Endothelial cell (in vitro differentiated cells): ENCODE measurements at places on chromosomes 7 and 10.

- no peak for DNase-seq
Measured at GRCh38 chr7:121530227-121531174, 134.4 kb upstream of the FAM3C start.

DNA sequence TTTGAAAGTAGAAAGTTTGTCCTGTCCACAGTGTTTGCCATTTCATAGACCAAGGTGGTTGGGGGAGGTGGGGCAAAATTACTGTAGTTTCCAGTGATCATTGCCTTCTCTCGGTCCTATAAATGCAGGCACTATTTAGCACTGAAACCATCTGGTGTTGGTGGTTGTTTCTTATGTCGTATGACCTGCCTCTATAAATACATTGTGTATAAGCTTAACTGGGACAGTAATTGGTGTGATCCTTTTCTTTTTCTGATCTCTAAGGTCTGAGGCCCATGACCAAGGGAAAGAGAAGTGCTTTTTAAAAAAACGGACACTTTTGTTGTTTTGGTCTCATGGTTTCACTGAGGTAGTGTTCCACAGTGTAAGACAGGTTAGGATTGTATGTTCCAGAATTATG is 63.1 kb downstream of the AUTS2 start:
- DNase-seq = no peak

GRCh38 chr7:53191836-53192443 is 156.5 kb downstream of the POM121L12 start:
- peak; percentile 24 for DNase-seq

DNA sequence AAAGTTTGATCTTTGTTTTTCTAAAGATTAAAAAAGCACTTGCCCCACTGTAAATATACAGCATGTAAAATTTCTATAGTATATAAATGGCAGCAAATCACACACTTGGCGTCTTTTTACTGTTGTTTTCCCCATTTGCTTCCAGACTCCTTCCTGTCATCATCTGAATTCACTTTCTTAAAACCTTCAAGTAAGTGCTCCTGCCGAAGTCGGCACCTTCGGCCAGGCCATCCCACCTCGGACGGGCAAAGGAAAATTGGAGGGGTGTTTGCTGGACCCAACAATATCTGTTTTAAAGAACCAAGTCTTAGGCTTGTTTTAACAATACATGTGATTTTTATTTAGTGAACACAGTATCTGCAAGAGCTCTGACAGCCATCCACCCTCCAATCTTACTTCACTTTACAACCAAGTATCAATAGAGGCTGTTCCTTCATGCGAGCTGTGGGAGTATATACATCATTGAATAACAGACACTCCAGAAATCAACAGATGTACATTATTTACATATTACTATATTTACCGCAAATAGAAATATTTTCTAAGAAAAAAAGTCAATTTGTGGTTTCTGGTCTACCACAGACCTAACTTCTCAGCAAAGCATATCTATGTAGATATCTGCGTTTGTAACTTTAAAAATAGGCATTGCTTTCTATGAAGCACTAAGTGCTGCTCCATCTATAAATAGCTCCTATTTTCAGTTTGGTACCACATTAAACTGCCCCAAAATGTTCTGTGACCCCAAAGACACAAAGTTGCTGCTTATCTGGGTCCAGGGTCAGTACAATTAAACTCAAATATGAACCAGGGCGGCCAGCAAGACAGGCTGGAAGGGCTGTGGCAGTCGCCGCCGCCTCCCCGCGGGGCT is 110.7 kb downstream of the CYTH3 start:
- no peak for DNase-seq

DNA sequence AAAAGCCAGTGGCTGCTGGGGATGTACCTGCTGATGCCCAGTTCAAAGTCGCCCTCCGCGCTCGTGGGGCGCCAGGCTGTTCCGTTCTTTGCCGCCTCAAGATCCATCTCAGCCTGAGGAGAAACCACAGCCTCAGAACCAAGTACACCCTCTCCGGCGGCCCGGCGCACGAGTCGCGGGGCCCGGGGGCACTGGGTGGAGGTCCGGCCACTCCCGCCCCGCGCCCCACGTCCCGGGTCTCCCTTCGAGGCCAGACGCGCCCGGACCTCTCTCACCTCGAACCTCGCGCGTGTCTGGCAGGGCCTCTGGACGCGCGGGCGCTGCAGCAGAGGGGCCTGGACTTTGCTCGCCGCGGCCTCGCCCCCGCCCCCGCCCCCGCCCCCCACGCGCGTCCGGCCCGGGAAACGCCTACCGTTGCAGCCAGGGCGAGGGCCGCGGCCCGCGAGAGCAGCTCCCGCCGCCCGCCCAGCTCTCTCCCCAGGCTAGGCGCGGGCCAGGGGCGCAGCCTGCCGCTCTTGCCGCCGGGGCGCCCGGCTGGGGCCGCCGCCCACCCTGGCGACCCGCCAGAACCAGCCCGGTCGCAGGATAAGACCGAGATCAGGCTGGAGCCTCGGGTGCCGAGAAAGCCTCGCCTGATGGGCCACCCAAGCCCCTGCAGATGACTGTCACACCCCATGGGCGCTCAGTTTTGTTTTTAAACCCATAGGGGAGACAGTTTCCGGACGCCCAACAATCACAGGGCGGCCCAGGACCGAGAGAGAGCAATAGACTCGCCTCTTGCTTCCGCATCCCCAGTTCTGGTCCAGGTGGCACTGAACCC is at the start of gene ABCB4:
Gene ABCB4 (minus strand): TSS at position 322 of the 820 bp plus-strand sequence. CDS start 215 bp downstream, at position 107.
- no peak for DNase-seq

- DNase-seq = peak; percentile 33
Measured at GRCh38 chr7:65832281-65832680, 40.6 kb upstream of the VKORC1L1 start.

GRCh38 chr7:1748076-1748838 is 78.2 kb downstream of the ELFN1 start:
- DNase-seq = no peak

DNA sequence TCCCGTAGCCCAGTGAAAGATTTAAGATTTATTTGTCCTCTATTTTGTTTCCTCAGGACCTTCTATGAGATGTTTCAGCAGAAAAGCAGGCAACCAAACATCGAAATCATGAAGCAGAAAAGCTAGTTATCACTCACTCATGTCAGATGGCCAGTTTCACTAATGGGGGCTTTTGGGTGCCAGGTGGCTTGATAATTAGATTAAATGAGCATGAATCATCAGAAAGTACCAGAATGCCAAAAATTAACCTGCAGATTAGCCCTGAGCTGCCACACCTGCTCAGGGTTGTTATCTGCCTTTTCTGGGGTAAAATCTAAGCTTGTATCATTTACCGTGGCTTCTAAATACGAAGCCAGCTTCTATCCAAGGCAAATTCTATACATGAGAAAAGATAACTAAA is 1017.5 kb downstream of the XPNPEP1 start:
- no peak for DNase-seq

DNA sequence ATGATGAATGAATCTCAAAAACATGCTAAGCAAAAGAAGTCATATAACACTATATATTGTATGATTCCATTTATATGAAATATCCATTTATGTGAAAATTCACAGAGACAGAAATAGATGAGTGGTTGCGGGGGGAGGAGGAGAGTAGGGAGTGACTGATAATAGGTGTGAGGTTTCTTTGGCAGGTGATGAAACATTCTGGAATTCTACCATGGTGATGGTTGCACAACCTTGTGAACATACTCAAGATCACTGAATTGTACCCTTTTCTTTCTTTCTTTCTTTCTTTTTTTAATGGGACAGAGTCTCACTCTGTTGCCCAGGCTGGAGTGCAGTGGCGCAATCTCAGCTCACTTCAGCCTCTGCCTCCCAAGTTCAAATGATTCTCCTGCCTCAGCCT is 10.7 kb downstream of the SVOPL start:
- no peak for DNase-seq

DNA sequence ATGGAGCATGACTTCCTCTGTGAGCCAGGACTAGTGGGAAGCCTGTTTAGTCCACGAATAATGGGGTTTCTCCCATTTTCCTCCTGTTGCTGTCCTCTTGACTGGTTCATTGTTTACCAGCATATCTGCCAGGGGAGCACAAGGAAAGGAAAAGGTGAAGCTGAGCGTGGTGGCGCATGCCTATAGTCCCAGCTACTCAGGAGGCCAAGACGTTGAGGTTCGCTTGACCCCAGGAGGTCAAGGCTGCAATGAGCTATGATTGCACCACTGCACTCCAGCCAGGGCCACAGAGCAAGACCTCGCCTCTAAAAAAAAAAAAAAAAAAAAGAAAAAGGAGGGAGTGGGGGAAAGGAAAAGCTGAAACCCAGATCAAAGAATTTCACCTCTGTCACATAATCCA is 5.8 kb upstream of the IL2RA start:
- no peak for DNase-seq

DNA sequence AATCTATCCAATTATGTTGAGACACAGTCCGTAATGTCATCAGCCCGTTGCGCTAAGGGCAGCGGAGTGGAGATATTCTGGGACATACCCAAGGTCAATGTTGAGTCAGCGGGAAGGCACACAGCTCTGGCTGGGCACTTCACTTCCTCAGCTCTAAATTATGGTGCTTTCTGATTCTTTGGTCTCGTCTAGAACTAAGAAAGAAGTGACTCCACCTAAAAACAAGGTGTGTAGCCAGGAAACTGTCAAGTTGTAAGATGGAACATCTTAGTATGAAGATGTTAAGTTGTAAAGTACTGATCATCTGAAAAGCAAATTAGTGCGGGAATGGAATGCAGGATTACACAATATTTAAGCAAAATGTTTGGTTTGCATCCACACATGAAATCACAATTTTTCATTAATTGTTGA is 43.1 kb downstream of the BAIAP2L1 start:
- no peak for DNase-seq

DNA sequence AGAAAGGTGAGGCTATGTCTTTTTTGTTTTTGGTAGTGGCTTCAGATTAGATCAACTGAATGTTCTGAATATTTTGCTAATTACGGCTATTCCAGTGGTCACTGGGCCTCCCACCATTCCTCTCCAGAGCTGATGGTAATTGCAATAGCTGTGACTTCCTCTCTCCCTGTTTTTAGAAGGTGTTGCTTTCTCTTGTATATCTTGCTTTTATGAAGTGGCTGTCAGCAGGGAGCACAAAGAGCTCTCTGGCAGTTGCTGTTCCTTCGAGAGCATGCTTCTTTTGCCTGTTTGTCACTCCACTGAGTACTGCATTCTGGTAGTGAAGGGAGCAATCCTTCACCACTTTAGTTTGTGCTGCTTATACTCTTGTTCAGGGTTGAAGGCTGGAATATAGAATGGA is 133.3 kb downstream of the EXOC4 start:
- DNase-seq = no peak

DNA sequence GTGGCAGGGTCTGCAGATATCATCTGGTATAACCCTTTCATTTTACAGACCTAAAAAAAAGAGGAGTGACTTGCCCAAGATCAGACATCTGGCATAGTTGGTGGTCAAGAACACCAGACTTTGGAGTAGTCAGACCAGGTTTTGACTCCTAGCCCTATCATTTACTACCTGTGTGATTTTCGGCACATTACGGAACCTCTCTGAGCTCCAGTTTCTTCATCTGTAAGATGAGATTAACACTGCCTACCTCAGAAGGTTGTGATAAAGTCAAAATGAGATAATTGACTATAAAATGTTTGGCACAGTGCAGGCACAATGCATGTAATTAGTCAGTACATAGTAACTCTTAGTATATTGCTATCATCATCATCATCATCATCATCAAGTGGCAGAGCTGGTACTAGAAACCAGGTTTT is 1.2 kb downstream of the STRIP2 start:
- DNase-seq = no peak

DNA sequence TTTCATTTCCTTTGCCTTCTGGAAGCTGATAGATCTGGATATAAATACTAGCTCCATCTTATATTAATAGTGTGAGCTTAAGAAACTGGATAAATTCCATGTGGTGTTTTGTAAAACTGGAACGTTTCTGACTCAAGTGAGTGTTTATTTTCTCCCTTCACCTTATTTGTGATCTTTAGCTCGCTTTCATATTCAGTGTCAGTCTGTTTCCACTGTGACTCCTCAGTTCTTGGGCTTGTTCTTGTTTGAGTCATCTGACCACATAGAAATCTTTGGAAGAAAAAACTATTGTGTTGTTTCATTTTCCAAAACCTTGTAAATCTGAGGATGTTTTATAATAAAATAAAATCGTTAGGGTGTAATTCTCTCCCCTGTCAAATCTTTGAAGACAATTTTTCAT is 186.4 kb downstream of the POLR1F start:
- no peak for DNase-seq

DNA sequence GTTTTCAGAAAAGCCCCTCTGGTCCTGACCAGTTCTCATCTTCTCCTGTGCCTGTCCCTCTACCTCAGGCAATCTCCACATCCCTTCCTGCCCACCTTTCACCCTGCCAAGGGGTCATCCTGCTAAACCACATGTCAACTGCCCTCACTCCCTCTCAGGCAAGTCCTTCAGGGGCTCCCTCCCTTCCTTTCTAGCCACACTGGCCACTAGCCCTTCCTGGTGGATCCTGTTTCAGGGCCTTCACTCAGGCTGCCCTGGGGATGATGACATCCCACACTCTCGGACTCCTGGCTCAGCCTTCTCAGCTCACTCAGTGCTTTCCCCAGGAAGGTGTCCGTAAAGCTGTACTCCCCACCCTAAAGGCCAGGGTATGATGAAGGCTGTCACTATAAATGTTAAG is 13.4 kb downstream of the STEAP1B start:
- DNase-seq = no peak

DNA sequence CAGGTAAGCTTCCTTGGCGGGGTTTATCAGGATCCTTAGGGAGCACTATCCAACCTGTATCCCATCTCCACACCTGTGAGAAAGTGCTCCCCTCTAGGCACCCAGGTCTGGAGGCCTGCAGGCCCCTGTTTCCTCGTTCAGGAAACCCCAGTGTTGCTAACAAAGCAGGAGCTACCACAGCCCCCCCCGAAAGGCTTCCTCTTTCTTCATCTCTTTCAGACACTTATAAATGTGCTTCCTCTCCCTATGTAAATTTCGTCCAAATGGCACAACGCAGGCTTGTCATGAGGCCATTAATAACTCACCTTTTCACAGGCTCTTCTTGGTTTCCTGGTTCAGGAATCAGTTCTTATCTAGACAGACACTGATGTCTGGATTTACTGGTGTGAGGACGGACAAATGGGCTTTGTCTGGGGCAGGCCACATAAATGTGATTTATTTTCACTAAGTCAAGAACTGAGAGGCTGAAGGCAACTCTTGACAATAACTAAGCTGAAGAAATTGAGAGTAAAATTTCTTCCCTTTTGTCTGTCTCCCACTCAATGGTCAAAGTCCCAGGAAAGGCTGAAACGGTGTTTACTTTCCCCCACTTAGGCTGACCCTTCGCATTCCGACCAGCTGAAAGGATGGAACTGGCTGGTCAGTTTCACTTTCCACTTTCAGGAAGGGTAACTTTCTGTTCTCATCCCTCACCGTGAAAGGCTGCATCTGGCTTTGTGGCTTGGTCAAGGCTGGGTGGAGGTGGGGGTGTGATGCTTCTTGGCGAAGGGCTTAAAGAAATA is 46.8 kb downstream of the PIK3AP1 start:
- DNase-seq = no peak

- DNase-seq = no peak
Measured at GRCh38 chr7:74599244-74599643, 58.3 kb upstream of the GTF2I start.

- DNase-seq = peak; percentile 35
Measured at GRCh38 chr7:140176122-140176701, 571 bp downstream of the KDM7A start.

DNA sequence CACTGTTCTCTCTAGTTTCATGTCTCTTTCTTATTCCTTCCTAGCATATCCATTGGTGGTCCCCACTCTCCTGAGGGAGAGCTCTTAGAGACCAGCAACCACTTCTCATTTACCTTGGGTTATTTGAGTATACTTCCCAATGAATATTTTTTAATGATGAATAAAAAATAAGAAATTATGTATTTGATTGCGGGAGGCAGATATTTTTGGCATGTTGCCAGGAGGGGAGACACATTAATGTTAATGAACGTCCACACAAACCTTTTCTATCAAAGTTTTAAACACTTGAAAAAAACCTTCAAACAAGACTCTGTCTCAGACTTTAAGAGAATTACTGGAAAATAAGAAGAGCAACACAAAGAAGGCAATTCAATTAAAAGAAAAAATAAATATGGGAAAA is 260.6 kb upstream of the MAGI2 start:
- no peak for DNase-seq
